GM03348 (cell line): ENCODE measurements at places on chromosomes 12 and 14.

DNA sequence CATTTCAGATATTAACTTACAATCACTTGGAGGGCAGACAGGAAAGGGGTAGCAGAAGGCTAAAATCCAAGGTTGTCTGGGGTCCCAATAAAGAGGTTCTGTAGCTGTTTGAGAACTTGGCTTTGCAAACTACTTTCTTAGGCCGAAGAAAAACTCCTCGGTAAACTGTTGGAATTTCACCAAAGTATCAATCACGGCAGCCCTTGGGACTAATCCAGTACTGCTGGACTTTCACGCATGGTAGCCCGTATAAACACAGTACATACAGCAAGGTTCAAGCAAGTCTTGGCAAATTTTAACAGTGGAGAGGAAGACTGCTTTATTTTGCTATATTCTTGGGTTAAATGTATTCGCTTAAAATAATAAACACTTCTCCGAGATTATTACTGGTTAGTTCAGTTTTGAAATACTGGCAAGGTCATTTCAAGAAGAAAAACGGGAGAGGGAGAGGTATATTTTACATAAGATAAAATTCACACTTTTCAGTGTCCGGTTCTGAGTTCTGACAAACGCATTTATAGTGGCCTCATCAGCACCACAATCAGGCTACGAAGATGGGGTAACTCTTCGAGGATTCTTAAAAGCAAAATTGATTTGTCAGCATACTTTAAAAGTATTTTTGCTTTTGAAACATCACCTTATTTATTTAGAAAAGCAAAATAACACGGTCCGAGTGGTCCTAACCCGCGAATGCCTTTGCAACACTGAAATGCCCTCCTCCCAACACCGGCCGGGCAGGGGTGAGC is 1.3 kb downstream of the SETD3 start:
- DNase-seq, result no peak

DNA sequence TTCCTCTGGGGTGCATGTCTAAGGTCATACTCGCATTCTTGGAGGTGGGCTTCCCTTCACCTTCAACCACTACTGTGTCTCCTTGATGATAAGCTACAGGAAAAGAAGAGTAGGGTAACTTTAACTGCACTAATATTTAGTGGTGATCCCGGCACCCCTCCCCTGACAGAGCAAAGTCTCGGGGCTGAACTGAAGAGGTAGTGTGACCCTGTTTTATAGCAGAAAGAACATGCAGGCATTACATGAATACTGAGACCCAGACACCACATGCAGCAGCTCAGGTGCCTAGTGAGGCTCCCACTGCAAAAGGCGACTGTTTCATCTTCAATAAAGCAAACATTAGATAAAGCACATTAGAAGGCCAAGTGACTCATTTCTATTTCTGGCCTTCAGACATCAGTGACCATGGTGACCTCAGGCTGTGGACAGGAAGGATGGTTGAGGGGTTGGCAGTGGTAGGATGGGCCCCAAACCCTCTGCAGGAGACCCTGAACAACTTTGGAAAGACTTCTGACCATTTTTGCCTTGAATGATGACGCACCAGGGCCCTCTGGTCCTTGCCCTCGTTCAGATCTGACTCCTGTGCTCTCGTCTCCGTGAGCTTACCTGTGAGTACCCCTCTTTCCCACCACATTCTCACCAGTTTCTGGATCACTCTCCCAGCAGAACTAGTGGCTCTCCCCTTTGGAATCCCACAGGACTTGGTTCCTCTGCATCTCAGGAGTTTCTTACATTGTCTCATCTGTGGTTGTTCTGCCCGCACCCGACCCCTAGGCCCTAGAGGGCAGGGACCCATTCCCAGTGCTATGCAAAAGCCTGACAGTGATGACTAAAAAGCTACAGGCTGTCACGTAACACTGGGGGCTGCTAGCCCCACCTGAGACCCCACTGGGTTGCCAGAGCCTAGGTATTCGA is 23.8 kb upstream of the JPH4 start:
- DNase-seq, result no peak

GRCh38 chr12:11731455-11731854 is 82.0 kb downstream of the ETV6 start:
- DNase-seq, result peak; percentile 57

- peak; percentile 5 for DNase-seq
Observed at GRCh38 chr12:41190338-41190737, 2.2 kb downstream of the PDZRN4 start.

GRCh38 chr12:104720339-104721038 is 237.6 kb downstream of the SLC41A2 start:
- peak; percentile 50 for DNase-seq

GRCh38 chr12:32641287-32641901 is 37.7 kb upstream of the DNM1L start:
- no peak for DNase-seq

DNA sequence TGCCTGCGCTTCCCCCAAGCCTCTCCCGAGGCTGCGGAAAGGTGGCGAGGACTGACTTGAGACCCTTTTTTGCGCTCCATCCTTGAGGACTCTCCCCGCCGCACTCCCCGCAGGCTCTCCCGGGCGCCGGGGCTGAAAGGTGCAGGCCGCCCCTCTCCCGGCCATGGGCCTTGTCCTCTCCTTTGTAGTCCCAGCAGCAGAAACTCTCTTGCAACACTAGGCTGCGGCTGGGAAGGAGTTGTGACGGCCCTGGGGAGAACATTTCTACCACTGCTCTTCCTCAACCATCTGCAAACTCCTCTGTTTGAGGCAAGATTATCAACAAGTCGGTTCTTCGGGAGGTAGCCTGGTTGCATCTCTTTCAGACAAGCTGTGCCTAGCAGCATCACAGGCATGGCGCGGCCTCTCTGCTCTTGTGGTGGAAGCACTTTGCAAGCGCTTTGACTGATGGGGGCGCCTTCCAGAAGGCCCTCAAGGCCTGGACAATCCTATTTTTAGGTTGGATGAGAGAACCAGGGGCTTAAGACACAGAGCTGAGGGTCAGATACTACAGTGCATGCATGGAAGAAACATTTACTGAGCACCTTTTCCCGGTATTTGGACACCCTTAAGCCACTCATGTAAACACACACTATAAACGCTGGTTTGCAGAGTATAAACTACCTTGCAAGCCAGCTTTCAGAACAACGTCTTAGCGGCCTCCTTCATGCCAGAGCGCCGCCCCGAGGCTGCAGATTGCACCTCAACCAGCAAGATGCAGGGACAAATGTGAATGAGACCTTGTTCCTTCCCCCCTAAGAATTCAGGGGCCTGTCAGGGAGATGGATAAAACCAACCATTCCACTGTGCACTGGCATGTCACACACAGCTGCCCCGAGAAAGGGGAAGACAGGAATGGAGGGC is 1.2 kb upstream of the PRIMA1 start:
- no peak for DNase-seq

DNA sequence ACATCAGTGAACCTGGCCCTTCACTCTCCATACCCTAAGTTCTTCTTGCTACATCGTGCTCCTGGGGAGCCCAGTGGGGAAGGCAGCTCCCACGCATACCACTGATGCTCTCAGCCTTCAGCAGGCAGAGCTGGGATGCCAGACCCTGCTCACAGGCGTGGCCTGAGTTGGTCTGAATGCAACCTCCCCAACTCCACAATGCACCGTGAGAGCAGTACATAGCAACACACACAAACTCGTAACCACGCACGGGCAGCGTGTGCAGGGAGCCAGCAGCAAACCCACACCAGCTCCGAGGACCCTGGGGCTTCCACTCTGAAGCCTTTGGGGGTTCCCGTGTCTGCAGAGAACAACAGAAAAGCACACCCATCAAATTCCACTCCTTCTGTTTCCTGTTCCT is 37.3 kb downstream of the ANO2 start:
- no peak for DNase-seq
